ENCODE measurements at places on chromosomes 4 and X. TPM values are rescaled to one million over a fixed set of nuclear protein-coding genes. Genes with fewer than 3 reads are reported as not detected.
A peak's percentile ranks its signal among the peaks of the same experiment; 100 is the strongest.

GRCh38 chr4:1982124-1983052 is 26.4 kb downstream of the NELFA start:
- DNase-seq = no peak

GRCh38 chrX:46814966-46815365 is 21.9 kb upstream of the RP2 start:
- DNase-seq = no peak

DNA sequence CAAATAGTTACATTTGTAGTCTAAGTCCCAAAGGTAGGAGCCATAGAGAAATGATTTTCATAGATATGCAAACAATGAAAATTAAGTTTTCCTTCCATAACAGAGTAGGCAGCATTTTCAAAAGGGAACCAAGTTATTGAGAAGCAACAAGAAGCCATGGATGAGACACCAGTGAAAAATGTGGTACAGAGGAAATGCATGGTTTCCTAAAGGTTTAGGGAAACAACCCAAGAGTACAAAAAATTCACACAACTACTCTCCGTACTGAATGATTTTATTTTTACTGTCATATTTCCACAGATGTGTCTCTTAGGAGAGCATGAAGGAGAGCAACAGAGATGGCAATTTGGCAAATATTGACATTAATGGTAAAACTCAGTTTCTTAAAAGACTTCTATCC is 1408.9 kb upstream of the PCDH7 start:
- DNase-seq = no peak

NPFFR2 gene
- total RNA-seq = not detected

DNA sequence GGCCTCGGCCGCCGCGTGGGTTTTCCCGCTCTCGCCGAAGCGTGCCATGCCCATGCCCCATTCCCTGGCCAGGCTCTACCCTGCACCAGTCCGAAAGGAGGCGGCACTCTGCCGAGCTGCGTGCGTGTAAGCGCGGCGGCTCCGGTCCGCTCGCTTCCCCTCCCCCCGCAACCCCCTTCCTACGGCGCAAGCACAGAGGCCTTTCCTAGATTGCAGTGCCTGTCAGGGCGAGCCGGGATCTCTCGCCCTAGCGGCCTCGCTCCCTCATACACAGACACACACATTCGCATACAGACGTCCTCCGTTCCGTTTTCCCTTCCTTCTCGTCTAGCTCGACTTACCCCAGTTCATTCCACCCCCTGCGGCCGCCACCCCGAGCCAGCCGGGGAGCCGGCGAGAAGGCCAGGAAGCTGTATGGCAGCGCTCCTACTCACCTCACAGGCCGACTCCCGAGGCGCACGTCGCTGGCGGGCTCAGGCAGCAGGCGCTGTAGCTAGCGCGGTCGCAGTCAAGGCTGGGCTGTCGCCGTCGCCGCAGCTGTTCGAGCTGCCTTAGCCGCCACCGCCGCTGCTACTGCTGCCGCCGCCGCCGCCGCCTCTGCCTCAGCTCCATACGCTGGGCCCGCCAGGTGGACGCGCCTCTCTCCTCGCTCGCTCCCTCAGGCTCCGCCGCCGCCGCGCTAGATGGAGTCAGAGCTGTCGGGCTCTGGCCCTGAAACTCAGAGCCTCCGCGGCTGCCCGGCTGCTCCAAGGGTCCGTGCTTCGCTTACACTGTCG is 615 bp downstream of the NEXMIF start:
- peak; percentile 28 for DNase-seq

CENPI gene
- 1.1 TPM for total RNA-seq

Measured in CD4-positive, CD25-positive, alpha-beta regulatory T cell (primary cell).